ENCODE measurements at places on chromosomes 5 and 9.

DNA sequence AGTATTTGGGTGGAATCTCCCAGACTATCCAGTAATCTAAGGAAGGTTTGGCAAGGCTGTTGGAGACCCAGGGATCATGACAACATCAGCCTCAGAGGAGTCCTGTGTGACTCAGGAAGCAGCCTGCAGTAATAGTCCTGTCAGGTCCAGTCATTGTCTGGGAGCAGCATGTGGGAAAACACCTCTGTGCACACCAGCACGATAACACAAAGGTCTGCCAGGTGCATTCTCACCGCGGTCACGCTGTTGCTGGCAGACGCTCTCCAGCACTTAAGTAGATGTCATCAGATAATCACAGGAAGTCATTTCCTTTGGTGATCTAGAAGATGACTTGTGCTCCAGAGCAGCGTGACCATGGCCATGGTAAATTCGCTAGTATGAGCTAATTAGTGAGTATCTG lies 99.2 kb upstream of the IQGAP2 start:
- DNase-seq = no peak

DNA sequence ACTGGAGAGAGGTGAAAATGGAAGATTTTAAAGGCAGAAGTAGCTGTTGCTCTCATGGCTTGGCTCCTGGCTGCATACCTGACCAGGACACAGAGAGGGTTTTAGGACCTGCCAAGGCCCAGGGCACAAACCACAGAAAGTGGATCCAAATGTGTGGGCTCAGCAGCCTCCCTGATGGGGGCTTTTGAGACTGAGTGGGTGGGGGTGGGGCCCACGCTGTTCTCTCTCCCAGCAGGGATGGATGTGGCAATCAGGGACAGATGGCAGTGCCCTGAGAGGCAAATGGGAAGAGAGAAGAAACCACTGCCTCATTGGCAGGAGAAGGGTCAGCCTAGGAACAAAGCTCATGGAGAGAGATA lies 34.9 kb upstream of the TIFAB start:
- no peak for DNase-seq

DNA sequence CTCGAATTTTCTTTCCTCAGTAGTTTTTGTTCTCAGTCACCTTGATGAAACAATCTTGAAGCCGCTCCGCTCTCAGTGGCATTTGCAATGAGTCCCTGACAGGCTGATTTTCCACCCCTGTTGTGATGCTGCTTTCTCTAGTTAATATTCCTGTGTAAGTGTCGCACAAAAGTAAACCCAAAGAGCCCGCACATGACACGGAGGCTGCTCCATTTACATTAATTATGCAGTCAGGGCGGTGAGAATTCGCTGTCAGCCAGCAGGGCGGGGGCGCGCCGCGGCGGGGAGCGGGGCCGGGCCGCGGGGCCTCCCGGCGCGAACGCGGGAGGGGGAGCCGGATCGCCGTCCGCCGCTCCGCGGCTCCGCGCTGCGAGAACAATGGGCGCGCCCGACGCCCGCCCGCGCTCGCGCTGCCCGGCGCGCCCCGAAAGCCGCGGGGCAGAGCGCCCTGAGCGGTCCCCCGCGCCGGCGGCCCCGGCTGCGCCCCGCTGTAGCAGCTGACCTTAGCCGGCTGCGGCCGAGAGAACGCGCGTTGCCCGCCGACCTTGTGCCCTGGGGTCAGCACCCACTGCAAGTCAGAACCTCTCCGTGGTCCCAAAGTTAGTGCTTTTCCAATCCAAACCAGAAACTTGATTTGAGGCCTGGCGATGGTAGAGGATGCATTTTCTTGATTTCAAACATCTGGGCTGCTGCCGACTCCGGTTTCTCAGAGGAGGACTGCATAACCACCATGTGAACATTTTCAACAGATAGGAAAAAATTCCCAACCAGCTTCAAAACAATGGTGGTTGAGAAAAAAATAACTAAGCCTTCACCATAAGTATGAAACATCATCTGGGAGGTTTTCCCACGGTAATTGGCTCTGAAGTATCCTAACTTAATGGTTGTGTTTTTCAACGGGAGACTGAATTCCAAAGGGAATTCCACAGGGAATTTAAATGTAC lies 142.6 kb downstream of the PBX3 start:
- peak; percentile 68 for DNase-seq

- DNase-seq = no peak
These were observed 172.9 kb upstream of the NREP start for GRCh38 chr5:111929867-111930266.

DNA sequence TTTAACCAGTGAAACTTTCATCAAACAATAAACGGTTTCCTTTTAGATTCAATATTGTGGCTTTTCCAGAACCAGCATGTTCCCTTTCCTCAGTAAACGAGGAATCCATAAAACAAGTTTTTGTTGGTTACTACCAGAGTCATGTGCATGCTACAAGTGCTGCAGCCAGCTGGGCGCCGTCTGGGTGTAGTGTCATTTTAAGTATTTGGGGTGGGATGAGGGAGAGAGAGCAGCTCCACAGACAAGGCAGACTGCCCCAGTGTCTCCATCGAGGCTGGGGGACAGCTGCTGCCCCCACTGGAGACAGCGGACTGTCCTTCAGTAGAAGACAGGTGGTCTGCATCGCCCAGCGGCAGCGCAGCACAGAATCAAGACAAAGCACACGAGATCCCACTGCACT lies 17.3 kb downstream of the ARPC5L start:
- no peak for DNase-seq

GRCh38 chr9:134458207-134459108 lies 132.2 kb downstream of the RXRA start:
- no peak for DNase-seq

GRCh38 chr9:7976856-7977255 lies 177.3 kb upstream of the DMAC1 start:
- DNase-seq = no peak

DNA sequence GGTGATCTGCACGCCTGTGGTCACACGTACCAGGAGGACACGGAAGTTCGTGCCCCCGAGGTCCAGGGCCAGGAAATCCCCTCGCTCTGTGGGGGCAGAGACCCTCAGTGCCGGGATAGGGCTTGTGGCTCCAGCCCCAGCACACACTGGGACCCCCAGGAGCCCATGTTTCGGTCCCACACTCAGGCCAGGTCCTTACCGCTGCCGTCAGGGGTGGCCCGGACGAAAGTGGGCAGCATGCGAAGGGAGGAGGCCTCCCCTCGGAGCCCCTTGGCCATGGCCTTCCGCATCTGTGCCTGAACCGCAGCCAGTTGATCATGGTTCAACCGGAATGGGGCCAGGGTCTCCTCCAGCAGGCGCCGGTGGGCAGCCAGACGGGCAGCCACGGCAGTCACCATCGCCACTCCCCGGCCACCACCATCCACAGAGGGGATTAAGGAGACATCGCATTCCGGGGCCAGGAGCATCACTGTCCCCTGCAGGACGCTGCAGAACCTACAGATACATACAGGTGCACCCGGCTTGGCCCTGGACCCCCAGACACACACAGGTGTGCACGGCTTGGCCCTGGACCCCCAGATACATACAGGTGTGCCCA lies 11.8 kb downstream of the HK3 start:
- peak; percentile 34 for DNase-seq

GRCh38 chr5:146040527-146040926 lies 64.8 kb downstream of the PLAC8L1 start:
- no peak for DNase-seq

DNA sequence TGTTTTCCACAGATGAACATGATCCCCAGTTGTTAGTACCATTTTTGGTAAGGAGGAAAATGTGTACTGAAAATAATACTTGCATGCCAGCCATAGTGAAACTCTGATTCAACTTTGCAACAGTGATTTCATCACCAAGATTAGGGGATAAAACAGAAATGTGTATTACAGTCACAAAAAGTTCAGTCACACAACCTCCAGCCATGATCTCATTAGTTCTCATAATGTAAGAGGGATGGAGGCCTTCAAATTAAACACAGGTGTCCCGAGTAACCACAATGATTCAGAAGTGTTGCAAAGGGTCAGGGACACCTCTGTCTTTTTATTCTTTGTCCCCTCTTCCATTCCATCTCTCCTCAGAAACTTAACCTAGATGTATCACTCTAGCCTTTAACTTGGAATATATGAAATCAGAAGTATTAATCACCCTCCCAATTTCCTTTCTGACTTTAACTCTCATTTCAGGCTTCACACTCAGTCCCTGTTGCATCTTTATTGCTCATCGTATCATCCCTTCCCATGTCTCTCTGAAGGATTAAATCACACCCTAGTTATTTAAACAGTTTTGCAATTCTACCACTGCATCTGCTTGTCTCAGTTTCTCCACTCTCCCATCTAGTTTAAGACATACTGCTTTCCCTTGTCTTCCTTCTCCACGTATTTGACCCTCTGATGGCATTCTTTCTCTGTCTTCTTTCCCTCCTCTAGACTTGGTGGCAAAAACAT lies 291.2 kb downstream of the ADAMTS6 start:
- DNase-seq = no peak

- DNase-seq = no peak
These were observed 531.8 kb upstream of the CDH6 start for GRCh38 chr5:30661730-30662129.

- DNase-seq = no peak
These were observed 147.4 kb upstream of the DMRT1 start for GRCh38 chr9:694092-694402.

- DNase-seq = peak; percentile 66
These were observed 1.3 kb downstream of the CD72 start for GRCh38 chr9:35616681-35617459.

DNA sequence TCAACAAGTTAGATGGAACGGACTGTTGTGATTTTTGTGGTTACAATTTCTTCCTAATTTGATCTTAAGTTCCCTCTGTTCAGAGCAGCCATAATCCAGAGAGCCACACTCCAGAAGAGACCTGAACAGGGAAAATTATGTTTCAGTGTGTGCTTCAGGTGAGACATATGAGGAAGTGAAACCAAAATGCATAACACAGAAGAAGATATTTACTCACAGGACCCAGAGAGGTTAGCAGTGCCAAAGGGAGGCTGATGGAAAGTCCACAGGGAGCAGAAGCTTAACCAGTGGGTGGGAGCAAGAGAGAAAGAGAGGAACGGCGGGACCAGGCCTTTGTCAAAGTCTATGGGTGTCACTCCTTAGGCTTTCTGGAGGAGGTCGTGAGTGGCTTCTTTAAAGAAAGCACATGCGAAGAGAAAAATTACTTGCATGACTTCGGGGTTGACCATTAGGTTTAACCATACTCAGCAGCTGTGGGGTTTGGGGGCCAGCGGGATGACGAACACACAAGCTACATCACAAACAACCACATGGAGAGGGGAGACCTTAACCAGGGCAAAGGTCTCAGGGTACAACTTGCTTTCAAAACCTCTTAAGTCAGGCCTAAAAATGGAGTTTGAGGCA lies 141.4 kb downstream of the MED10 start:
- DNase-seq = no peak

Measured in WTC11 (cell line).